Effector CD8-positive, alpha-beta T cell (primary cell): ENCODE measurements at places on chromosomes 11 and 22.

DNA sequence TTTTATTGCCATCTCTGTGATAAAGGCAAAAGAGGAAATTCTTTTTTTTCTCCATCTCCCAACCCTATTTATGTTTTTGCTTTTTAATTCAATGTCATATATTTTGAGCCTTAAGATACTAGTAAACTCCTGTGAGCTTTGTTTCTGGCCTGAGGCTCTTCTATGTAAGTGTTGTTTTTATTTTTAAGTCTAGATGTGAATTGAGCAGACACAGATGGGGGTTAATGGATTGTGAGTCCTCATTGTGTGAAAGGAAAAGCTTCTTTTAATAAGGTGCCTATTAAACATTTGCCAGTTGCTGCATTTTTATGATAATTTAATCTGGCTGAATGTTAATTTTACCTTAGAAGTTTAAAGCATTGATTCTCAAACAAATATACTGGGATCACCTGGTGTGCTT lies 2337.9 kb upstream of the RAG2 start:
- DNase-seq: no peak

GRCh38 chr11:64729851-64730382 lies 6.9 kb upstream of the NRXN2 start:
- DNase-seq: no peak

- no peak for DNase-seq
Observed at GRCh38 chr11:90288212-90288821, 65.5 kb upstream of the CHORDC1 start.

DNA sequence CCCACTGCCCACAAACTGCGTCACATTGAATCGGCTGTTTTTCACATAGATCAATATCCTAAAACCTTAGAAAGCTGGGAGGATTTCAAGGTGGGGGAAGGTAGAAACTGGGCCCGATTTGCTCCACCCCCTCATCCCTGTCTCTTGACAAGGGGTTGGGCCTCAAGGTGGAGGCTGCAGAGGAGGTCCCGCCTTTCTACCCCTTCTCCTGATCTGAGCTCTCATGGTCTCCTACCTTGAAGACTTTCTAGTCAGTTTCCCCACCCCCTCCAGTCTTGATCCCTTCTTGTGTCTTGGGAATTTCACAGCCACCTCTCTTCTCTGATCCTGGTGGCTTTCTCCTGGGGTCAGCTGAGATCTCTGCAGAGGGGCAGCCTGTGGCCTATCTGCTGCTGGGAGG lies 4.5 kb upstream of the STARD10 start:
- DNase-seq: no peak

DNA sequence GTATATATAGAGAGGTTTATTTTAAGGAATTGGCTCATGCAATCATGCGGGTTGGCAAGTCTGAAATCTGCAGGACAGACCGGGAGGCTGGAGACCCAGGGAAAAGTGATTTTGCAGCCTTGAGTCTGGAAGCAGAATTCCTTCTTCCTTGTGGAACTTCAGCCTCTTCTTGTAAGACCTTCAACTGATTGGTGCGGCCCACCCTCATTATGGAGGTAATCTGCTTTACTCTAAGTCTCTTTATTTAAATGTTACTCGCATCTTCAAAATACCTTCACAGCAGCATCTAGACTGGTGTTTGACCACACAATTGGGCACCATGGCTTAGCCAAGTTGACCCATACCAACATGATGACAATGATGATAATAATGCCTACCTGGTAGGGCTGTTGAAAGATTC lies 17.8 kb downstream of the MB start:
- no peak for DNase-seq

- no peak for DNase-seq
Observed at GRCh38 chr22:31526270-31526669, 29.9 kb downstream of the SFI1 start.
